Stimulated activated CD4-positive, alpha-beta T cell treated with anti-CD3 and anti-CD28 coated beads, Interleukin-4, amount 100 ng/mL, for 4 hours (primary cell): ENCODE measurements at places on chromosomes 4 and X.
A peak's percentile ranks its signal among the peaks of the same experiment; 100 is the strongest.

GRCh38 chr4:37721995-37722638, 35.9 kb upstream of the RELL1 start:
- no peak for DNase-seq

- DNase-seq, result no peak
Observed at GRCh38 chrX:154018518-154019060, 1.1 kb downstream of the IRAK1 start.

DNA sequence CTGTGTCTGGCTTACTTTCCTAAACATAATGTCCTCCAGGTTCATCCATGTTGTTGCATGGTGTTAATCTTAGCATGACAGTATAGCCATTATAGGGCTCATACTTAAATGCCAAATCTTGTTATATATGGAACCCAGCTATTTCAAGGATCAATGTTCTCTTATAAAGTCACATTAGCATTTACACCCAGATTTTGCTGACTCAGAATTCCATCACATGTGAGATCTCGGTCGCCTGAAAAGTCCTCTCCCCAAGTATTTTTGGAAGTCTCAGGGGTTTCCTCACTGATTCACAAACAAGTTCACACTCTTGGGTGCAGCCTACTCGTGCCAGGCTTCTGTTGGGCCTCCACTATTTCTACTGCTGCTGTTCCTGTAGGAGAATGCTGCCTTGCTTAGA, 19.9 kb upstream of the C4orf51 start:
- no peak for DNase-seq

- no peak for DNase-seq
Observed at GRCh38 chr4:131001371-131001770, 1905.4 kb downstream of the C4orf33 start.

DNA sequence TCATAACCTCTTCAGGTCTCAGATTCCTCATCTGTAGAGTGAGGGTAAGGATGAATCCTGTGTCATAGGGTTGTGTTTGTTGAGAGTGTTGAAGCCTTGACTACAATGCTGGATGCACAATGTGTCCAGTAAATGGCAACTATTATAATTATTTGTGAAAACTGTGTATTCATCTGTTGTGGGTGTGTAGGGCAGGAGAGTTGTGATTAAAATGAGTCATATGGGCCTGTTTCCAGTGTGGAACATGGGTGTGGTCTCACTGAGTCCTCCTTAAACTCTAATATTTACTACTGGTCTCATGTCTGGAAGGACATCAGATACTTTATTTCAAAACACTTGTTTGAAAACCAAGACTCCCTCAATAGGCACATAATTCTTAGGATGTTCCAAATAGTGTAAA, 208.5 kb upstream of the CASK start:
- no peak for DNase-seq

DNA sequence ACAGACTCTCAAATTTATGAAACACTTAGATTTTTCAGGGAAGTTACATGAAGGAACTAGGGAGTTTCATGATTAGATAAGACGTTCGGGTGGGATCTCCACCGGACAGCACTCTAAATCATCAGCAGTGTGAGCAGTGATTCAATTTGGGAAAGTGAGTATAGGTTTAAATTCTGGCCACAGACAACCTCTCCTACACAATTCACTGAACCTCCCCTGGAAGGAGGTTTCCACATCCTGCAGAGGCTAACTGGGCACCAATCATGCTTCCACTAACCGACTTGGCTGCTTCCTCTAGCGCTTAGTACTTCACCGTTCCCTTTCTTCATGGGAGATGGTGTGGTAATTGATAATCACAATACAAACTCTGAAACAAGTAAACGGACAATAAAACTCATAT, 5.6 kb downstream of the CXCL9 start:
- DNase-seq, result no peak

- no peak for DNase-seq
Observed at GRCh38 chr4:143084566-143084965, 100.2 kb upstream of the USP38 start.

GRCh38 chr4:32172761-32173160, 1452.6 kb downstream of the PCDH7 start:
- no peak for DNase-seq

GRCh38 chr4:124952601-124953000, 240.1 kb upstream of the ANKRD50 start:
- no peak for DNase-seq

- no peak for DNase-seq
Observed at GRCh38 chrX:45811326-45811725, 610.6 kb upstream of the DIPK2B start.

DNA sequence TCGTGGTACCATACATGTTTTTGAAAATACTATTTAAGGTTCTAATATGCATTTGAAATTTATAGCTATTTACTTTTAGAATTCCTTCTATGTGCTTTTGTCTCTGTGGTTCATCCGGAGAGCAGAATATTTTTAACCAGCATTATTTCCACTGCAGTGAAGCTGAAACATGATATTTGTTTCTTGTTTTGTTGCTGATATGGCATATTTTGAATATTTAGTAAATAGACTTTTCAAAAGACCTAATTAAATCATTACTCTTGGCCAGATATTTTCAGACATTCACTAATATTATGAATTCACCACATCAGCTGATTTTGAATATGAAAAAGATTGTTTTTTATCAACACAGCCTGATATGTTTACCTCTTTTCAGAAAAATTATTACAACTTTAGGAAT, 87.0 kb downstream of the FAT4 start:
- DNase-seq, result no peak

DNA sequence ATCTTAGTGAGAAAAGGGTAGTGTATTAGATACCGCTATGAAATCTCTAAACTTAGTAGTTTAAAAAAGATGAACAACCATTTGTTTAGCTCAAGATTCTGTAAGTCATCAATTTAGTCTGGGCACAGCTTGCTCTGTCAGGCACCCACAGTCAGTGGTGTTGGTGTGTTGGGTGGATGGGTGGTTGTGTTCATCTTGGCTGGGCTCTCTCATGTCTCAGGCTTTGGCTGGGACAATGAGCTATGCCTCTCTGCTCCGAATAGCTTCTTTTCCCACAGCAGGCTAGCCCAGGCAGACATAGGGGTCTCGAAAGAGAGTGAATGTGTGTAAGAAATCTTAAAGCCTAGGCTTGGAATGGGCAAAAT, 127.0 kb upstream of the GATB start:
- no peak for DNase-seq

DNA sequence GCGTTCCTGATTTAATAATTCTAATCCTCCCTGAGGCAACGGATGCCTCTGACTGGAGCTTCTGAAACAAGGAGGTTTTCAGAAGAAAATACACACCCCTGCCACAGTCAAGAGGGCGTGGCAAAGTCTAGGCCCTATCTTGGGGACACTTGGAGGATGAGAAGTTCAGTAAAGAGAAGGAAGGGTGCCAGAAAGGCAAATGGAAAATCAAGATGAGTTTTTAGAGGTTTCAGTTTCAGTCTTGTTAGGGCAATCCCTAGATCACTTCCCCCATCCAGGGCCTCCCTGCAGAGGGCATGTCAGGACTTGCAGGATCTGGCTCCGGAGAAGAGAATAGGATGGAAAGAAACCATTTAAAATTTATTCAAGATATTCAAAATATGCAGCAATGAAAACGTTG, 28.5 kb upstream of the FGF2 start:
- DNase-seq, result no peak

- no peak for DNase-seq
Observed at GRCh38 chrX:13371186-13371585, 51.3 kb upstream of the ATXN3L start.

- DNase-seq, result no peak
Observed at GRCh38 chr4:158722291-158722916, 792 bp downstream of the PPID start.

DNA sequence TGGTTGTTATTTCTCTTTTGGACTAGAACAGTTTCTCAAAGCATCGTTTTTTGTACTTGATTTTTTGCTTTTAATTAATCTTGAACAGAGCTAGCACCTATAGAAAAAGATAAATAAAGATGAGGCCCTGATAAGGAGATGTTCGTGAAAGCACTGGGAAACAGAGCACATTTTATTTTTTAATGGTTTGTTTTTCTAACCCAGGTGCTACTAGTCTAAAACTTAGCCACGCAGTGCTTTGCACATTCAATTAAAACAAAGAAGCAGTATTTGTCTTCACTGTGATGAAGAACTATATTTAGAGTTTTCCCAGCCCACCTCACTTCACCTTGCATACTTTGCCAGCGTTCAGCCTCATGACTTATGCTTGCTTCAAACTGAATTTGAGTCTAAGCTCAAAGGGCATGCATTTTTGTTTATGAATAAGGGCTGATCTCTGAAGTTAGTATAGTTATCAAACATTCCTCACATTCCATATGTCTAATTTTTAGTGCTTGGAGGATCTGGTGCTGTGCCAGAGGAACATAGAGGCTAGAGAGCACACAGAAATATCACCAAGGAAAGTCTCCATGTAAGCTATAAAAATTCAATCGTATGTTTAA, 76.7 kb downstream of the WWC2 start:
- no peak for DNase-seq

DNA sequence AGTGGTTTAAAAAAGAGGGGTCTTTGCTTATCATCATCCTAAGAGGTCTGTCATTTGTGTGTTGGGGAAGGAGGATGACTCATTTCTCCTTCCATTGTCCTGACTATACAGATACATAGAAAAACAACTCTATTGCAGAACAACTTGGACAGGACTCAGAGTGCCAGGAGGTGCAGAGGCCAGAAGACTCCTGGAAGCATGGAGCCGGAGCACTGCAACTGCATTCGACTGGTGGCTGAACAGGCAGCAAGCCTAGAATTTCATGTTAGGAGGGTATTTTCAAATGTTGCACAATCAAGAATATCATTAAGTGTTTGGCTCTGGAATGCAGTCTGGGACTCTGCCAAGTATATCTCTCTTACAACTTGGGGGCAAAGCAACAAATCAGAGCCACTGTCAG, 35.0 kb upstream of the MAML3 start:
- no peak for DNase-seq

- no peak for DNase-seq
Observed at GRCh38 chr4:73944061-73944875, 37.6 kb downstream of the PF4 start.

DNA sequence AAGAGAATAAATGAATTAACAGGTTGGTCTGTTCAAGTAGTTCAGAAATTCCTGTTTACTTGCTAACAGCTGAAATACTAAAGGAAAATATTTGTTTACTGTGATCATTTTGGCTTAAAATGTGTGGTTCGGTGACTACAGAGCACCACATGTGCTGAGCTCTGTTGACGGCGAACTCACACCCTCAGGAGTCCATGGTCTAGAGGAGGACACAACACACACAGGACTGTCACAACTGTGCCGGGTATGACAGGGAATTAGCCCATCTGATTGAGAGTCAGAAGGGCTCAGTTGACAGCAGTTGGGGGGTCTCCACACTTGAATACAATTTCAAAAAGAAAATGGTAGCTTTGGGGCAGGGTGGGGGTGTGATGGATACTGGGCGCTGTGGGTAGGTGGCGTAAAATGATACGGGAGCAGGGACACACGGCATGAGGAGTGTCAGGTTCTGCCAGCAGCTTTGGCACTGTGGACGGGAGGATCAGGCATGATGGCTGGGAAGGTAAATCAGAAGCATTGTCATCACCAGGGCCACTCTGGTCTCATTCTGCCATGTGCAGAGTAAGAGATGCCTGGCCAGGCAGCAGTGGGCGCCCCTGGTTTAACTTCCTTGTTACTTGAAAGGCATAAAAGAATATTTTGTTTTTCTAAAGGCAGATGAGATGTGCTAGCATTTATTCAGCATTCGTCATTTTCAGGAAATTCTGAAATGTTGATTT, 33.3 kb downstream of the CLDN22 start:
- no peak for DNase-seq

DNA sequence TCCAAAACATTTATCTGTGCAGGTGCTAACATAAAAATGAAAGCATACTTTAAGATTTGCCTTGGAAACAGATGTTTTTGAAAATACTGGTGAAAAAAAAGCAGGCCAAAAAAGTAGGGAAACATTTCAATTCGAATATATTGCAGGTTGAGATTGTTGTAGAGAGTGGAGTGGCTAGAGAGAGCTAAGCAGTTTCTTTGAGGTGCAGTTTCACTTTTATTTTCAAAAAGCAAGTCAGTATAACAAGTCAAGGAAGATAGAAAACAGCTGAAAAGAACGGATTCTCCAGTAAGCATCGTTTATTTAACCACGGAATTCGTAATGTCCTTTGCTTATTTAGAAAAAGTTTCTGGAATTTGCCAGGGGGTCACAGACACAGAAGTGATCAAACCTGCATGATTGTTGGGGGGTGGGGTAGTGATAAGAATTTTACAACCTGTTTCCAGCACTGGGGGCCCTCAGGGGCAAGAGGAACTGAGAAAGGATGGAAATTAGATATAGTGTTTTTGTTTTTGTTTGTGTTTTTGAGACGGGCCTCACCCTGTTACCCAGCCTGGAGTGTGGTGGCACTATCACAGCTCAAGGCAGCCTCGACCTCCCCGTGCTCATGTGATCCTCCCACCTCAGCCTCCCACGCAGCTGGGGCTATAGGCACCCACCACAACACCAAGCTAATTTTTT, 175.0 kb downstream of the TENM3 start:
- no peak for DNase-seq

- DNase-seq, result peak; percentile 23
Observed at GRCh38 chrX:96685210-96686099, 813 bp downstream of the DIAPH2 start.

DNA sequence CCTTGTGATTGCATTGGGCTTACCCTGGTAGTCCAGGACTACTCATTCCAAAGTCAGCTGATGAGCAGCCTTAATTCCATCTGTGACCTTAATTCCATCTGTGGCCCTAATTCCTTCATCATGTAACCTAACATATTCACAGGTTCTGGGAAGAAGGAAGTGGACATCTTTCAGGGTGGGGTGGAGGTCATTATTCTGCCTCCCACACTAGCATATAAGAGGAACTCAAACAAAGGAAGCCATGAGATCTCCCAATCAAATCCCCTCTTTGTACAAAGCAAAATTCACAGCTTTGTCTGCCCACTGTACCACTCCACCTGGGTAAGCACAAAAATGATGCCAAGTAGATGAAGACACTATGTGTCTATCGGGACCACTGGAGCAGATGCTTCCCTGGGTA, 87.3 kb downstream of the SLC2A9 start:
- no peak for DNase-seq

DNA sequence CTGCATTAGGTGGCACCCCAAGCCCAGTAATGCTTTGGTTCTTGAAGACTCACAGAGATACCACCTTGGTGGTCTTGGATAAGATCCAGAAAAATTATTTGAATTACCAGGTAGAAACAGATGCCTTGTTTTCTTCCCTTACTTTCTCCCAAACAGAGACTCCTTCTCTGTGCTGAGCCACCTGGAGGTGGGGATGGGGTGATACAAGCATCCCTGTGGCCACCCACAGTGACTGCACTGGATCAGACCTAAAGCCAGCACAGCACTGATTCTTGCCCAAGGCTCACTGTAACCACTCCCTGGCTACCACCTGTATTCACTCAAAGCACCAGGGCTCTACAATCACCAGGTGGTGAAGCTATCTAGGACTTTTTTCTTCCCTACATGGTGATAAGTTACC, 156.8 kb downstream of the TEX13A start:
- no peak for DNase-seq

GRCh38 chrX:103415068-103415467, 38.7 kb downstream of the BEX3 start:
- no peak for DNase-seq
